ENCODE measurements at places on chromosomes 13 and 19.

DNA sequence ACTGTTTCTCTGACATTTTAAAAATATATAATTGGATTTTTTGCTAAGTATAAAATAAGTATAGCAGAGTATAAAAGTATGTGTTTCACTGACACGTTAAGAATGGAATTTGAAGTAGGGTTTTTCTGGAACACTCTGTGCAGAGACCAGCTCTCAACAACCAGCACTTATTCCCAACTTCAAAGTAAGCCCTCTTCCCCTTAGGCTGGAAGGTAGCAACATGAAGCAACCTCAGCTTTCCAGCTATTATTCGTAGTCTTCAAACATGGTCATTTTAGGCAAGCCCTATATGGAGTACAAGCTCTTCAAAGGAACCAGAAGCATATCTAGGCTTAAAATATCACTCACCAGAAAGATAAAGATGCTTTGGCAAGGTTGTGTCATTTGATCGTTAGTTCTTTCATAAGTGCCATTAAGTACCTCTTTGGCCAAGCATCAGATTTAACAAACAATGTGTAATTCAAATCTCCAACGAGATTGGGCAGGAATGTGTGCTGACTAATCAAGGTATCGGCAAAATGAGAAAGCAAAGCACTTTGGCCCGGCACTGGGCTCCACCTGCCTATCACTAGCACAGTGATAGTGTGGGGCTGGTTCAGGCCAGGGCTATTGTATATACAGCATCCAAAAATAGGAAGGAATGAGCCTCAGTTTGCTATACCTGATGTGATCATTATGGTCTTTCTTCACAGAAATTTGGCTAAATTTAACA is 95.9 kb upstream of the FREM2 start:
- DNase-seq, result no peak

DNA sequence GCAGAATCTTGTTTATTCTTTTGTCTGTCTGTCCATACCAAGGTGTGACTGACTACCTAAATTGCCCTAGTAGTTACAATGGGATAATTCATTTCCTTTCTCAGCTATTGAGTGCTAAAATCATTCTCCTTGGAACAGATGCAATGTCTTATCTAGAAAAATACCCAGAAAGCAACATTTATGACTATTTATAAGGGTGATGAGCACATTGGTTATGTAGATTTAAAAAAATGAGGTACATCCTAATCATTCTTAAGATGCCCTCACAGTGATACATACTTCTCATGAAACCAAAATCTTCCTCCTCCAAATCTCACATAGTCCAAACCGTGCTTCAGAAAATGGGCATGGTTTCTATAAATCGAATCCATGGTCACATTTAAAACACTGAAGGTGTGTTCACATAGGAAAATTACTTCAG is 11.6 kb upstream of the UBE2L5 start:
- DNase-seq, result no peak

DNA sequence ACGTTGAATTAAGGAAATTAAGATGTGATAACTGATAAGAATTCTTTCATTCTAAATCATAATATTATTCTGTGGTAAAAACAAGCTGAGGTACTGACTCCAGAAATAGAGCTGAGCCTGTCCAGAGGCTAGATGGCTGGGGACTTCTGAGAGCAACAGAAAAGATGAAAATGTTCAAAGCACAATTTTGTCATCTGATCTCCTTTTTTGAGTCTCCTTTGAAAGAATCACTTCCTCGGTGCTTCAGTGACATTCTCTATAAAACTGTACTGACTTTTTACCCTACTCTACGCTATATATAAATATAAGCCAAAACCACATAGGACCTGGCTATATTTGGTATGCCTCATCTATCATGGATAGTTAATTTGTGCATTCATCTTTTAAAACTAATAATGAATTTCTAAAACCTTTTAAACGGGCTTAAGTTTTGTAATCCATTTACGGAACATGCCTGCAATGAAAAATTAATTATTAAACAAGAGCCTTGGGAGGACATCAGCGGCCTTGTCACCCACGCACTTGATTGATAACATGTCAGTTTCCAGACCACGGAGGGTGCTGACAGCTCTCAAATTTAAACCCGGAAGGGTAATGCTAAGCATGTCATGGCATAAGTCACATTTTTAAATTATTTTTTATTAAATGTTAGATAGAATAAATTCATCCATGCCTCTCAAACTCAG is 235.5 kb downstream of the PCDH9 start:
- no peak for DNase-seq

DNA sequence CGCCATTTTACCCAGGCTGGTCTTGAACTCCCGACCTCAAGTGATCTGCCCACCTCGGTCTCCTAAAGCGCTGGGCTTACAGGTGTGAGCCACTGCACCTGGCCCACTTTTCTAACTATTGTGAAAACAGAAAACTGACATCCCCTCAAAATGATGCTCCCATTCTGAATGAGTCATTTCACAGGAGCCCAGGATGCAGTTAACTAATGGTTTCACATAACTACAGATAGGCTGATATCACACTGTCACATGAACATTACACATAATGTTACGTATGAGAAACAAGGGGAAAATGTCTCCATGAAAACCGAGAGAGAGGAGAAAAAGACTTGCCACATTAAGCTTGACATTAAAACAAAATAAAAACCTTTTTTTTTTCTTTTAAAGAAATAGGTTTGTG is 37.5 kb downstream of the N4BP2L2 start:
- no peak for DNase-seq

GRCh38 chr13:79522583-79522982 is 41.6 kb downstream of the NDFIP2 start:
- no peak for DNase-seq

DNA sequence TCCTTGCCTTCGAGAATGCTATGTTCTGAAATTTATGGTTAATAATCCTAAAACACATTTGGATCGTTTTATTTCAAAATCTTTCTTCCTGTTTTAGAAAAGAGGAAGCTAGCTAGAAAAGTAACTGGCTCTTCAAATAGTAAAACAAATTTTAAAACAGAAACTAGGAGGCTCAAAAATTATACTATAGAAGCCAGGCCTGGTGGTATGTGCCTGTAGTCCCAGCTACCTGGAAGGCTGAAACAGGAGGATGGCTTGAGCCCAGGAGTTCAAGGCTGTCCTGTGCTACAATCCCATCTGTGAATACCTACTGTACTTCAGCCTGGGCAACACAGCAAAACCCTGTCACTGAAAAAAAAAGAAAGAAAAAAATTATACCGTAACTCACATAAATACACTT is 57.9 kb downstream of the ELF1 start:
- no peak for DNase-seq

- no peak for DNase-seq
Measured at GRCh38 chr13:50026788-50027473, 11.7 kb downstream of the KCNRG start.

DNA sequence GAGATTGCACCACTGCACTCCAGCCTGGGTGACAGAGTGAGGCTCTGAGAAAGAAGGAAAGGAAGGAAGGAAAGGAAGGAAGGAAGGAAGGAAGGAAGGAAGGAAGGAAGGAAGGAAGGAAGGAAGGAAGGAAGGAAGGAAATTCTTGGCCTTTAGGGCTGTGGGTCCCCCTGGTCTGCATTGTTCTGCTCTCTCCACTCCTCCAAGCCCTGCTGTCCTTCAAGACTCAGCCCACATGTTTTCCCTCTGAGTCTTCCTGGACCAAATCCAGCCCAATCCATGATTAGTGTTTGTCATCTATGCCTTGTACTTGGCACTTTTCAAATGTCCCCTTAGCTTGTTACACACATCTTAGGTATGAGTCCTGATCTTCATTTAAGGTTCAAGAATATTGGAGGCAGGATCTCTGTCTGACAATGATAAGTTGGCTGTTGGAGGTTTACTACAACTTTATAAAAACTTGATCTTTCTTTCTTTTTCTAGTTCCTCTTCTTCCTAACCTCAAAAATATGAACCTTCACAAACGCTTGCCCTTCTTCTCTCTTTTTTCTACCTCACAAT is 48.8 kb upstream of the INTS6 start:
- DNase-seq, result no peak

GRCh38 chr13:43315522-43315921 is 292.1 kb downstream of the DNAJC15 start:
- no peak for DNase-seq

DNA sequence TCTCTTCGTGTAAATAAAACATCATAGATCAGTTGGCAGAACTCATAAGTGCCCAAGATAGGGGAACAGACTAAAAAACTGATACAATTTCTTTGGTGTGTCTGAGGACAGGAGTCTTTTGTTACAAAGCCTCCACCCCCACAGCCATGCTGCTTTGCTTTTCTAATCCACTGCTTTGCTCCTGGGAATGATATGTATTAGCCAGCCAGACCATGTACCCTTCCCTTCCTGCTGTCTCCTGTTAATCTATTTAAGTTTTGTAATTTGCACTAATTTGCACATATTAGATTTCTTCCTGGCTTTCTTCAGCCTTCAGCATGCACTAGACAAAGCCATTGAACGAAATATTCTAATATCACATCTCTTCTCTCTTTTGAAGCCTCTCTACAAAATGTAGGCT is 130.5 kb downstream of the MAB21L1 start:
- no peak for DNase-seq

DNA sequence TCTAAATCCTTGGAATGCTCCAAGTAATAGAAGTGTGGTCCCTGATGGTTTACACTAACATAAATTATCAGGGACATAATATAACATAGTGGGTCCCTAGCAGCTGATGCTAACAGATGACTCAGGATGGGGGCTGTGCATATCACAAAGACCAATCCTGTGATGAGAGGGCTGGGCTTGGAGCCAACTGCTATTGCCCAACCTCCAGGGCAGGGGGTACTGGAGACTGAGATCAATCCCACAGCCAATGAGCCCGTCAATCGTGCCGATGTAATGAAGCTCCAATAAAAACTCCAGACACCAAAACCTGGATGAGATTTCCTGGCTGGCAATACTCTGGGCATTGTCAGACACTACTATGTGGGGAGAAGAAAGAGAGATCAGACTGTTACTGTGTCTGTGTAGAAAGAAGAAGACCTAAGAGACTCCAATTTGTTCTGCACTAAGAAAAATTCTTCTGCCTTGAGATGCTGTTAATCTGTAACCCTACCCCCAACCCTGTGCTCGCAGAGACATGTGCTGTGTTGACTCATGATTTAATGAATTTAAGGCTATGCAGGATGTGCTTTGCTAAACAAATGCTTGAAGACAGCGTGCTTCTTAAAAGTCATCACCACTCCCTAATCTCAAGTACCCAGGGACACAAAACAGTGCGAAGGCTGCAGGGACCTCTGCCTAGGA is 33.4 kb downstream of the ABCC4 start:
- no peak for DNase-seq

DNA sequence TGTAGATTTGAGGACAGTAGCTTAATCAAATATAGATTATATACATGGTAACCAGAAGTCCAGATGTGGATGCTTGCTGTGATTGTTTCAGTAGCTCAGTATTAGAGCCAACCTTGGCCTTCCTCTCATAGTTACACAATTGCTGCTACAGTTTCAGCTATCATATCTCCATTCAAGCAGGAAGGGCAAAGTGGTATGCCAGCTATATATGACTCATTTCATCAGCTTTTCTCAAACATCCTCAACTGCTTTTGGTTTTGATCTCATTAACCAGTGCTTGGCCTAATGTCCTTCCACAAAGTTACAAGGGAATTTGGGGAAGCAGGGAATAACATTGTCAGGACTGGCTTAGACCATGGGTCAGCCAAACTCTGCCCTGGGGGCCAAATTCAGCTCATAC is 73.0 kb upstream of the MAB21L1 start:
- DNase-seq, result no peak

DNA sequence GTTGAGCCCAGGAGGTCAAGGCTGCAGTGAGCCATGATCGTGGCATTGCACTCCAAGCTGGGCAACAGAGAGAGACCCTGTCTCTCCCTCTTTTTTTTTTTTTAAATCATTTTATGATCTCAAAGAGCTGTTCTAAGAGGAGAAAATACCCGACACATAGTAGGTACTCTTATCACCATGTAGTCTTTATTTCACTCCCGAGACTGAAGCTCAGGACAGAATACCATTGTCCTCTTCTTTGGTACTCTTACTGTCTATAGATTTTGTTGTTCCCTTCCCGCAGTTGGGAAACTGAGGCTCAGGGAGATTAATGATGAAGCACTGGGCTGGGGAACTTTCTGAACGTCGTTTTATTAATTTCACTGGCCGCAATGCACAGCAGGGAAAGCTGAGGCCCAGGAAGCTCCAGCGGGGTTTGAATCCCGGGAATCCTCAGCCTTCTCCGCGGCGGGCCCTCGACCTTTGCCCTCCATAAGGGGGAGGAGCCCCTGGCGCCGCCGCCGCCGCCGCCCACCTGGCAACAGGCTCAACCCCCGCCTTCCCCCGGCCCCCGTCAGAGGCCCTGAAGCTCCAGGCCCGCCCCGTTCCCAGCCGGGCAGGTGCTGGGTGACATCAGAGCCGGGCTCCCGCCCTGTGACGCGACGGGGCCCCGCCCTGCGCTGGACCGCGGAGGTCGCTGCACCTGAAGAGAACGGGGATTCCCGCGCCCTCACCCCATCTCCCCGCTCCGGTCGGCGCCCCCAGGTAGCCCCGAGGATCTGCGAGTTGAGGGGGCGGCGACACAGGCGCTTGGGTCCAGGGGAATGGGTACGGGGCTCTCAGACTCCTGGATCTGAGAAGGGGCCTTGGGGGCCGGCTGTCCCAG is 1.6 kb downstream of the MYH14 start:
- DNase-seq, result peak; percentile 84

GRCh38 chr19:5048091-5048726 is 79.3 kb downstream of the KDM4B start:
- DNase-seq, result peak; percentile 89

DNA sequence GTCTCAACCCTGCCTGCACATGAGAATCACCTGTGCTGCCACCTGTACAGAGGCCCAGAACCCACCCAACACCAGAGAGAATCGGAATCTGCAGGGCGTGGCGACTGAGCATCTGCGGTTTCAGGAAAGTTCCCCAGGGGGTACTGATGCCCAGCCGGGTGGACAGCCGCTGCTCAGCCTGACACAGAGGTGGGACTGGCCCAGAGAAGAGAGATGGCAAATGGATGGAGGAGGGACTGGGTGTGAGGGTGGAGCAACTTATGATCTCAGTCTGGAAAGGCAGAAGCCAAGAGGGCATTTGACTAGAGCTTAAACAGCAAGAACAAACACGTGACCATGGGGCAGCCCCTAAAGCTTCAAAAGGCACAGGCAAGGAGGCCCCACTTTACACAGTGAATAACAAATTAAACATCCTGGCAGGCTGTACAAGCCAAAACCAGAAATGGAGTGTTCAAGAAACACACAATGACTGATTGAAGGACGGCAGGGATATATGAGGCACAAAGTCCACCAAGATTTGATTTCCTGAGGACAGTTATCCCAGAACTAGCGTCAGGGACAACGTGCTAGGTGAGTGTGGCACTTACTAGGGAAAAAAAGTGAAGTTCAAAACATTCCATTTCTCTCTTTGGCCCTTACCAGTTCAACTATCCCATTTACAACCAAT is 3.1 kb downstream of the RANBP3 start:
- no peak for DNase-seq

Measured in nephron progenitor cell (in vitro differentiated cells).